ENCODE measurements at places on chromosomes 4 and X.

- peak; percentile 22 for DNase-seq
Measured at GRCh38 chrX:93673869-93674271, at the start of gene FAM133A. Gene FAM133A, plus strand, starts transcription at chrX:93674206. Its CDS starts 35,214 bp downstream, at chrX:93709420.

DNA sequence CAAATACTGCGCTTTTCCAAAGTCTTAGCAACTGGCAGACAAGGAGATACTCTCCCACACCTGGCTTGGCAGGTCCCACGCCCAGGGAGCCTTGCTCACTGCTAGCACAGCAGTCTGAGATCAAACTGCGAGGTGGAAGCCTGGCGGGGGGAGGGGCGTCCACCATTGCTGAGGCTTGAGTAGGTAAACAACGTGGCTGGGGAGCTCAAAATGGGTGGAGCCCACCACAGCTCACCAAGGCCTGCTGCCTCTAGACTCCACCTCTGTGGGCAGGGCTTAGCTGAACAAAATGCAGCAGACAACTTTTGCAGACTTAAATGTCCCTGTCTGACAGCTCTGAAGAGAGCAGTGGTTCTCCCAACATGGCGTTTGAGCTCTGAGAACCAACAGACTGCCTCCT lies 23.0 kb upstream of the NFKB1 start:
- no peak for DNase-seq

- DNase-seq: no peak
Measured at GRCh38 chr4:89056292-89056952, 563 bp downstream of the FAM13A start.

- no peak for DNase-seq
Measured at GRCh38 chr4:32268863-32269262, 1548.7 kb downstream of the PCDH7 start.

GRCh38 chr4:114636192-114636935 lies 37.8 kb downstream of the UGT8 start:
- DNase-seq: no peak

DNA sequence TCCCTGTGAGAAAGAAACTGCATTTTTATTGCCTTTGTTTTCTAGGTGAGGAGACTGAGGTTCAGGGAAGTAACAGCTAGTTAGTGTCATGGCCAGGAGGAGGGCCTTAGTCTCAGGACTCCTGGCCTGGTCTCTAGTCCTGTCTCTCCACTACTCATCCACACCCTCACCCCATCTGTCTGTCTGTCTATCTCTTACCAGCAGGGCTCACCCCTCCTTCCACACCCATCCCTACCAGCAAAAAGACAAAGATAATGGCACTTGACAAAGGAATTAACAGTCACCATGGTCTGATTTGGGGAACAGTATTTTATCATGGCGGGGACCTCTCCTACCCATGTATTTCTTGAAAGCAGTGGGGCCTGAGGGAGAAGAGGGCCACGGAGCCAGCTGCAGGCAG lies 125.8 kb downstream of the REPS2 start:
- DNase-seq: no peak

DNA sequence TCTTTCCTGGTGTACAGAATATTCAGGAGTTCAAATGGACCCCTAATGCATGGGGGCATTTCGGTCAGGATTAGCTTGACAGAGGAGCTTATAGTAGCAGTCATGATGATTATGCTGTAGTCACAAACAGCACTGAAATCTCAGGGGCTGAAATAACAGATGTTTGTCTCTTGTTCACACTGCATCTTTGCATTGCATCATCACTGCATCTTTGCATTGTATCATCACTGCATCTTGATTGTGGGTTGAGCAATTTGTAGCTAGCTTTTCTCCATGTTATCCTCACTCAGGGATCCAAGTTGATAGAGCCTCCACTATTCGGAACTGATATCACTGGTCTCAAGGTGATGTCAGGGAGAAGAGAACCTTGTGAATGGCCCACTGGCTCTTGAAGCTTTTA lies 160.9 kb downstream of the GATB start:
- DNase-seq: no peak

GRCh38 chr4:84905646-84906045 lies 60.8 kb downstream of the WDFY3 start:
- no peak for DNase-seq

- no peak for DNase-seq
Measured at GRCh38 chrX:153848325-153848724, 18.0 kb upstream of the PDZD4 start.

DNA sequence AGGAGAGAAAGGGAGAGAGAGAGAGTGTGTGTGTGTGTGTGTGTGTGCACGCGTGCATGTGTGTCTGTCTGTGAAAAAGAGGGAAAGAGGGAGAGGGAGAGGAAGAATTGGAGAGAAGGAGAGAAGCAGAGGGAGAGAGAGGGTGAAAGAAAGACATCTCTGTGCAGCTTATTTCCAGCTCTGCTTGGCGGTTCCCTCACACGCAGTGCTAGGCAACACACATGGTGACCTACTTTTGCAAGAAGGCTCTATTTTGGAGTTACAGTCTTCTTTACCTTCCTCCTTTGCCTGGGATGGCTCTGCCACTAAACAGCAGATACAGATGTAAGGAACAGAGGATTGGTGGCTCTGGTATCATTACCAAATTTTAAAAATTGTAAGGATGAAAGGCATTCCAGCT lies 40.1 kb downstream of the SLC16A2 start:
- DNase-seq: no peak

DNA sequence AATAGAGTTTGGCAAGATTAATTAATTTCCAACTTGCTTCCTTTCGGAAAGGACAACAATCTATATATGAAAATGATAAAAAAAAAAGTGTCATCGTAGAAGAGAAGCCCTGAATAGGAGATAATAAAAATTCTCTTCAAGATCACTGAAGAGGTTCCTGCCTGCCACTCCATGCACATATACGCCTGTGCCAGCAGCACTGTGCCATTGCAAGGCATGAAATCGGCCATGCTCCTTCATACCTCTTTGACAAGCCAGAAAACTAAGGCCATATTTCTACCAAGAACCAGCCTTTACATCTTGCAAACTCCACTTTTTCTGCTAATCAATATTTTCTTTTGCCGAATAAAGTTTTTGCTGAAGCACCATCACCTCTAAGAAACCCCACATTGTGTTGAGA lies 365.5 kb downstream of the CXXC4 start:
- no peak for DNase-seq

- no peak for DNase-seq
Measured at GRCh38 chrX:4878640-4879039, 1165.2 kb upstream of the PRKX start.

DNA sequence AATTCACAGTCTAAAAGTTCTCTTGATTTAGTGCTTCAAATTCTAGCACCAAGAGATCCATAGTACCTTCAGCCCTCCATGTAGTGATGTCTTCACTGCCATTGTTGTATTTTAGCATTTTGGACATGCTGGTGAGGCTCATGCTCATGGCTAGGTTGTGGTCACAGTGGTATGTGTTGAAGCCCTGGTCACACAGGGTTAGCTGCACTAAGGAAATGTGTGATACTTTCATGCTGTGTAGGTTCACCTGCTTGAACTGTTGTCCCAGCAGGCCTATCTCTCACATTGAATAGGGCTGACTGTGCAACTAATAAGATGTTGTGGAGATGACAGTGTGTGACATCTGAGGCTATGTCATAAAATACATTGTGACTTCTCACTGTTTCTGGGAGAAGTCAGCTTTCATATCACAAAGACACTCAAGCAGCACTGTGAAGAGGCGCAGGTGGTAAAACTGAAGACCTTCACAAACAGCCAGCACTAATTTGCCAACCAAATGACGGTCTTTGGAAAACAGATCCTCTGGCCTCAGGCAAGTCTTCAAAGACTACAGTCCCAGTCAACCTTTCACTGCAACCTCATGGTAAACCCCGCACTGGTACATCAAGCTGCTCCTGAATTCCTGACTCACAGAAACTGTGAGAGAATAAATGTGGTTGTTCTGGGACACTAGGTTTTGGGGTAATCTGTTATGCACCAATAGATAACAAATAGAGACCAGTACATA lies 17.4 kb upstream of the ADH4 start:
- DNase-seq: no peak

GRCh38 chr4:7291372-7292114 lies 99.2 kb downstream of the SORCS2 start:
- no peak for DNase-seq

DNA sequence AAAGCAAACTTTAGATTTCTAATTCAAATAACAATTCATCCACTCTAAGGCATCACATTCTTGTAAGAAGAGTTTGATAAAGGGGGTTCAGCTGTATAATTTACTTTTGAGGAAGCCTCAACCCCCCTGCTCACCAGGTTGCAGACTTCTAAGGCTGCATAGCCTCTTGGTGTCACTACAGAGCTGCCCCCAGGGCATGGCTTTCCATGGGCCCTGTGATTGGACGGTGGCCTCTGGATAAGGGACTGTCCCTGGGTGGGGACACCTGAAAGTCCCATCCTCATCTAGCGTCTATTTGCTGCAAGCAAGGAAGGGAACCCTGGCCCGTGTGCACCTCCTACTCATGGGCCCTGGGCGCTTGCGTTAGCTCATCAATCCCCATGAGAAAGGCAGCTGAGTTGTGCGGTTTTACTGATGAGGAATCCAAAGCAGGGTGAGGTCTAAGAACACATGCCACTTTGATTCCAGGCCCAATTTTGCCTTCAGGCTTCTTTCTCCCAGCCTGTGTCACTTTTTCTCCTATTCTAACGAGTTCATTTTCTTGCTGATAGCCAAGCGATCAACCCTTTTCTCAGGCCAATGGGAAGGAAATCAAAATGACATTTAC lies 51.8 kb downstream of the SCML1 start:
- DNase-seq: no peak

- DNase-seq: no peak
Measured at GRCh38 chr4:69563424-69563823, 67.7 kb upstream of the UGT2B4 start.

- no peak for DNase-seq
Measured at GRCh38 chr4:167117273-167117672, 117.0 kb downstream of the SPOCK3 start.

DNA sequence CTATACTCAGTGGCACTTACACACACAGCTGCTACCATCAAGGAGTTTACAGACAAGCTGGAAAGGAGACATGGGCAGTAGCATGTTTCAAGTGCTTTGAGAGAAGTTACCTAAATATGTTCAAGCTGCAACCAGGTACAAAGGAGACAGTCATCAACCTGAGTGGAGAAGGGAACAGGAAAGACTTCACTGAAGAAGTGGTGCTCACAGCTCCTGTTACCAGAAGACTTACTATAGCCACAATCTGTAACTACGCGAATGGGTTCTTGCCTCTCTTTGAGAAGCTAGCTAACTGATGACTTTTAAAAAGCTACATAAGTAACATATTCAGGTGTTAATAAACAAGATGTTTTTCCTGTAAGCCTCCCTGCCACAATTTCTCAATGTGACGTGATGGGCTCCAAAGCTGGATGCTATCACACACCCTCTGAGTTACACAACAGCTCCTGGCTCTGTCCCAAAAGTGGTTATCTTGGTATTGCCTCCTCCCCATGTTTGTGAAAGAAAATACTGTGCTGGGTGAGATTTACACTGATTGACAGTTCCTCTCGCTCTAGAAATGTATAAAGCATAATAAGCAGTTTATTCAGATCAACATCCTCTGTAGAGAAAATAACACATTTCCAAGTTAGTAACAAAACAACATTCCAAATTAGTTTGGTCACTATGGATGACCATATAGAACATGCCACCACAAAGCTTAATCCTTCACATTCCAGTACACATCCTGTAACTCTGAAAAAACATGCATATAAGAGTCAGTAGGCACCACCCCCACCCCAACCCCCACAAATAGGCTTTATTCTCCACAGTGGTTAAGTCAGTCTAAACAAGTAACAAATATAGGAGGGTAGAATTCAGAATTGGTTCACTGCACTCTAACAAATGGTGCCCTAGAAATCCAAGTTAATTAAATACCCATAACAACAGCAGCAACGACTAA lies 81.8 kb downstream of the FRYL start:
- no peak for DNase-seq

- no peak for DNase-seq
Measured at GRCh38 chrX:121160987-121161386, 113.6 kb downstream of the GLUD2 start.

GRCh38 chrX:70509078-70509477 lies 64.4 kb downstream of the DLG3 start:
- DNase-seq: no peak

DNA sequence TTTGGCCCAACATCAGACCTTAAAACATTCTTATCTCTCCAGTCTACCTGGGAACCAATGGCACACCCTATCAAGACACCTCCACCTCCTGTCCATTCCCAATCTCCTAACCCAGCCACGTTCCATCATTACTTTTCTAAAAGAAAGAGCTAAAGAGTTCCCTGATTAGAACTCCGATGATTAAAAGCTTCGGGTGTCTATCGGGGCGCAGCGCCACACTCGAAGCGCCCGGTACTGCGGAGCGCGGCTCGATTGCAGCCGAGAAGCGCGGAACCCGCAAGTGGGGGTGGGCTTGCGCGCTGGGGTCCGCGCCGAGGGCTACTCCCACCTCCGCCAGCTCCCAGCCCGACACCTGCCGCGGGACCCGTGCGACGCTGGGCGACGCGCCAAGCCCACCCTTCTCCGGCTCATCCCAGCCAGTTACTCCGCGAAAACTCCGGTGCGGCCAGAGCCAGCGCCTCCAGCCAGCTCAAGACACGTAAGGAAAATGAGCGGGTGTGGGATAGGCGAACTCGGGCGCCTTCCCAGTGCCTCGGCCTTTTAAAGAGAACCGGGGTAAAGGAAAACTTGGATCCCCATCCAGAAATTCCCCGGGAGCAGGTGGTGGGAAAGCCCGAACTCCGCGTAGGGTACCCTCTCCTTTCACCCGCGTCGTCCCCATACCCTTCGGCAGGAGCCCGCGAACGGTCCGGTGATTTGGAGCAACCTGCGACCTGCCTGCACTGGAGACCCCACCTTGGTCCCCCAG lies 593 bp downstream of the NPY1R start:
- peak; percentile 67 for DNase-seq

- no peak for DNase-seq
Measured at GRCh38 chr4:7169134-7169533, 23.2 kb upstream of the SORCS2 start.

DNA sequence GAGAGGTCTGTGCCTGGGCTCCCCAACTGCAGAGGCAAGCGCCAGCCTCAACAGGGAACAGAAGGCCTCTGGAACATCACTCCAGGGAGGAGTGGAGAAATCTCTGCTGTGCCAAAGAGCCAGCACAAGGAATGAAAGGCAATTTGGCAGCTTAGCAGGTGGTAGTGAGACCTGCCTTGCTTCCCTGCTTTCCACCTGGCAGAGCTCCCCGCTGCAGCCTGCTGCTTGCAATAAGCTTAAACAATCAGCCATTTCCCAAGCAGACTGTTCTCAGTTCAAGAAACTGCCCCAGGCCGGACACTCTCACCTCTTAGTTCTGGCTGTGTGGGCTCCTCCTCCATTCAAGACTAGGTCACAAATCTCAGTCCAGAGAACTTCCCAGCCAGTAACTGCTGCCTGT lies 370.6 kb downstream of the MAGEB5 start:
- no peak for DNase-seq

GRCh38 chr4:139917896-139918295 lies 236.1 kb downstream of the MAML3 start:
- no peak for DNase-seq
